ENCODE measurements at places on chromosomes 16 and 17. TPM values are rescaled to one million over a fixed set of nuclear protein-coding genes. Genes with fewer than 3 reads are reported as not detected.

DNA sequence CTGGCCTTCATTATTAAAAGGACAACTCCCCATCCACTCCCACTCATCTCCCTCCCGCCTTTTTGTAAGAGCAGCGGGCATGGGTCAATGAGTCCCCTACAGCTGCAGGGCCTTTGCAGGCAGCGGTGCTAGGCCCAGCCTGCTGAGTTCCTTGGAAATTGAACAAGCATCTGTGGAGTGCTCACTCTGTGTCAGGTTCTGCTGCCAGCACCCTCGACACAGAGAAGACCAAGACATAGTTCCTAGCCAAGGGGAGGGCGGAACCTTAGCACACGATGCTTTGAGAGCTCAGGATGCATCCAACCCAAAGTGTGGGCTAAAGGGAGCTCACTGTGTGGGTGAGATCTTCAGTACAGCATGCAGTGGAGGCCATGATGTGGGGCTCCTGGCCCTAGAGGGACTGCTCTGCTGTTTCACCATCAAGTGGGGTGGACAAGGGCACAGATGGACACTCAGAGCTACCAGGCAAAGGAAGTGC lies 27.6 kb downstream of the RMI2 start:
- no peak for DNase-seq
- H3K4me3 ChIP-seq = no peak overlapping the region
- H3K27ac ChIP-seq = no peak overlapping the region
- peaks cover 27% of the 10 kb centered on the region for H3K4me1 ChIP-seq

GRCh38 chr17:32445074-32445415 lies 735 bp downstream of the PSMD11 start:
- peak; percentile 51 for DNase-seq
- H3K27ac ChIP-seq = peak overlapping the region; percentile 97
- peak overlapping the region; percentile 96 for H3K4me3 ChIP-seq

- no peaks in the 10 kb centered on the region for H3K36me3 ChIP-seq
- H3K27ac ChIP-seq = no peak overlapping the region
- H3K4me1 ChIP-seq = no peaks in the 10 kb centered on the region
- no peak for DNase-seq
Observed at GRCh38 chr17:75503976-75504346, 11.4 kb downstream of the CASKIN2 start.

P2RX1 gene
- total RNA-seq = 1.6 TPM

BCAR1 gene
- 1.2 TPM for total RNA-seq

GTF3C1 gene
- 49.6 TPM for total RNA-seq

GRCh38 chr16:2422123-2422867 lies 7.0 kb upstream of the CCNF start:
- DNase-seq = no peak
- no peak overlapping the region for H3K27ac ChIP-seq
- peaks cover 5% of the 10 kb centered on the region for H3K4me1 ChIP-seq
- no peaks in the 10 kb centered on the region for H3K36me3 ChIP-seq

GRCh38 chr17:15888436-15888835 lies 56.5 kb upstream of the ADORA2B start:
- no peak for DNase-seq
- H3K4me3 ChIP-seq = no peak overlapping the region
- H3K4me1 ChIP-seq = peaks cover 34% of the 10 kb centered on the region
- no peaks in the 10 kb centered on the region for H3K27me3 ChIP-seq

DNA sequence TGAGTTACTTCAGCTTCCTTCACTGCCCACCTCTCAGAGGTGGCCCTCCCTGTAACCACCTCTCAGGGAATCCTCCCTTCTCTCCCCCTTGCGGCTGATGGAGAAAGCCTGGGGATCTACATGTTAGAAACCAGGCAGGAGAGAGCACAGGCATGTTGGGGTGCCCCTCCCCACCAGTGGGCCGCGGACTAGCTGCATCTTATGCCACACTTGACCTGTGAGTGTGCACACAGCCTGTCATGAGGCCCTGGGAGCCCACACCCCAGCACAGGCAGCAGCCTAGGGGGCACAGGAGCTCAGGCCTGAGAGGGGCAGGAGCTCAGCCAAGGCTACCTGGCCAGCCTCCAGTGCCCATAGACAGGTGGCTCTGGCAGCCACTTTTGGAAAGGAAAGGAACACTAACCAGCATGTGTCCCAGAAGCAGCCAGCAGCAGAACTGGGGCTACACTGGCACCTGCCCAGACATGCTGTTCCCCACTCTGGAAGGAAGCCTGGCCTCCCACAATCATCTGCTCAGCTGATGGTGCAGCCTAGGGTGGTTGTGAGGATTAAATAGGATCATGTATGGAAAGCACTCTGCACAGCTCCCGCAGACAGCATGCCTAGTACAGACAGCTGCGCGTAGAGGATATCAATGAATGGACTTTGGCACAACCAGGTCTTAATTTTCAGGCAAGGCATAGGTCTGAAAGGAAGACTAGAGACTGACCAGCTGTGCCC lies 60.5 kb downstream of the TMEM132E start:
- no peak overlapping the region for H3K27ac ChIP-seq
- no peaks in the 10 kb centered on the region for H3K4me1 ChIP-seq
- no peak overlapping the region for H3K4me3 ChIP-seq
- no peaks in the 10 kb centered on the region for H3K36me3 ChIP-seq

DNA sequence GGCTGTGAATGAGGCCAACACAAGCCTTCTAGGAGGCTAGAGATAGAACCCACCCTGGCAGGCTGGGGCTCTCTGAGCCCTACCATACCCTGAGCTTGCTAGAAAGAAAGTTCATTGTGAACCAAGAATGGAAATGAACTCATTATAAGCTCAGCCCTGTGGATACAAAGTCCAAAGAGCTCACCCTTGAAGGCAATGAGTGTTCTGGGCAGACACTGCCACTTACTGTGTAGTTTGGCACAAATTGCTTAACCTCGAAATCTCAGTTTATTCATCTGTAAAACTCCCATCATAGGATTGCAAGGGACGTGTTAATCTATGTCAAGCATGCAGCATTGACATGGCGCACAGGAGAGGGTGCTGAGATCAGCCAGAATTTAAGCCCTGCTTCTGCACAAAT lies 5.5 kb downstream of the KDM8 start:
- DNase-seq = no peak
- peaks cover 1% of the 10 kb centered on the region for H3K36me3 ChIP-seq
- no peaks in the 10 kb centered on the region for H3K27me3 ChIP-seq
- no peak overlapping the region for H3K4me3 ChIP-seq

OR1A1 gene
- not detected for total RNA-seq

GRCh38 chr16:78505544-78506366 lies 406.3 kb downstream of the WWOX start:
- no peak overlapping the region for H3K27ac ChIP-seq
- H3K4me1 ChIP-seq = no peaks in the 10 kb centered on the region
- no peaks in the 10 kb centered on the region for H3K36me3 ChIP-seq
- no peak overlapping the region for H3K4me3 ChIP-seq

KRT20 gene
- total RNA-seq = not detected

- H3K27me3 ChIP-seq = no peaks in the 10 kb centered on the region
- peaks cover 16% of the 10 kb centered on the region for H3K4me1 ChIP-seq
- no peak for DNase-seq
- peaks cover 3% of the 10 kb centered on the region for H3K36me3 ChIP-seq
- no peak overlapping the region for H3K27ac ChIP-seq
Observed at GRCh38 chr17:4849011-4849536, 15.9 kb downstream of the MINK1 start.

GRCh38 chr17:1216217-1217088 lies 36.7 kb upstream of the ABR start:
- no peak overlapping the region for H3K27ac ChIP-seq
- H3K4me1 ChIP-seq = no peaks in the 10 kb centered on the region
- DNase-seq = no peak
- H3K4me3 ChIP-seq = no peak overlapping the region

GRCh38 chr17:79808763-79809529 lies 12.1 kb upstream of the CBX8 start:
- peaks cover 66% of the 10 kb centered on the region for H3K27me3 ChIP-seq
- peaks cover 2% of the 10 kb centered on the region for H3K36me3 ChIP-seq
- H3K4me3 ChIP-seq = peak overlapping the region; percentile 77
- DNase-seq = no peak
- H3K27ac ChIP-seq = no peak overlapping the region

NACA2 gene
- not detected for total RNA-seq

DNA sequence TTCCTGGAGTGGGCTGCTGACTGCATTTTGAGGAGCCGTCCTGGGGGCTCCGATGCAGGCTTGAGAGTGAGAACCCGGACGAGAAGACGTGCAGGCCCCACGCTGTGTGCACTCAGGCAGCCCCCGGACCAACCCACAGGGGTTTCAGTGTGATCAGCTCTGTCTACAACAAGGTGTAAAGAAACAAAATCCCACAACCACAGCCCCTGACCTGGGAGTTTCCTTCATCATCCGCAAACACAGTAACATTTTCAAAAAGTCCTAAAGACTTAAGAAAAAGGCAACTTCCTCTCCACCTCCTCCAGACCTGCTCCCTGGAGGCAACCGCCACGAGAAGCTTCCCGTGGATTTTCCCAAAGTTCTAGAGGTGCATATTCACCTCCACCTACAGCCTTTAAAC lies 15.4 kb upstream of the MEAK7 start:
- H3K27me3 ChIP-seq = no peaks in the 10 kb centered on the region
- peak overlapping the region; percentile 79 for H3K27ac ChIP-seq
- peak overlapping the region; percentile 68 for H3K4me3 ChIP-seq

GRCh38 chr17:27986805-27987684 lies 55.4 kb upstream of the NLK start:
- H3K27ac ChIP-seq = no peak overlapping the region
- H3K27me3 ChIP-seq = peaks cover 32% of the 10 kb centered on the region
- DNase-seq = no peak
- no peaks in the 10 kb centered on the region for H3K36me3 ChIP-seq
- no peak overlapping the region for H3K4me3 ChIP-seq

DNA sequence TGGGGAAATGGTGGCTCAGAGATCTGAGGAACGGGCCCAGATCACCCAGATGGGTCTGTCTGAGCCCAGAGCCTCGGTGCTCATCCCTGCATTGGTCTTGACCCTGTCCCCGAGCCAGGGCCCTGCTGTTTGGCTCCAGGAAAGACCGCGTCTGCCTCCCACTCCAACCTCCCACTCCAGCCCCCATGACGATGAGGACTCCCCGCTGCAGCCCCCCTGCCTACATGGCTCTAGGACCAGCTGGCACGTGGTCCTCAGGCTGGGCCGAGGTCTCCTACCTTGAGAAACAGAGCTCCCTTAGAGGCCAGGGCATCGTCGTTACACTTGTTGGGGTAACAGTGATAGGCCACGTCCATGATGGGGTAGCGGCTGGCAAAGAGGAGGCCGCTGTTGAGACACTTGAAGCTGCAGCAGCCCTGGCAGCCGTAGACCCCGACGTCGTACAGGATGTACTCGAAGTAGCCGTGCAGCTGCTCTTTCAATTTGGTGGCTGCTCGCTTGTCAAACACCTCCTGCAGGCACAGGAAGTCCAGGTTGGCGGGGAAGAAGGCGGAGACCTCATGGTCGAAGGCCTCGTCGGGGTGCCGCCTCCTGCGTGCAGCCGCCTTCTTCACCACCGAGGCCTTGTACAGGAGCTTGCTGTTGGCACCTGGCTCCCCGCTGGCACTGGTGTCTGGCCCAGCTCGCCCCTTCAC lies 59.9 kb downstream of the PRMT7 start:
- DNase-seq = peak; percentile 34
- H3K27me3 ChIP-seq = peaks cover 26% of the 10 kb centered on the region
- no peaks in the 10 kb centered on the region for H3K36me3 ChIP-seq
- peaks cover 38% of the 10 kb centered on the region for H3K4me1 ChIP-seq
- peak overlapping the region; percentile 16 for H3K4me3 ChIP-seq

GRCh38 chr17:17579691-17580090 lies 11.8 kb downstream of the PEMT start:
- H3K4me1 ChIP-seq = no peaks in the 10 kb centered on the region
- no peaks in the 10 kb centered on the region for H3K27me3 ChIP-seq
- H3K36me3 ChIP-seq = no peaks in the 10 kb centered on the region
- no peak for DNase-seq

DNA sequence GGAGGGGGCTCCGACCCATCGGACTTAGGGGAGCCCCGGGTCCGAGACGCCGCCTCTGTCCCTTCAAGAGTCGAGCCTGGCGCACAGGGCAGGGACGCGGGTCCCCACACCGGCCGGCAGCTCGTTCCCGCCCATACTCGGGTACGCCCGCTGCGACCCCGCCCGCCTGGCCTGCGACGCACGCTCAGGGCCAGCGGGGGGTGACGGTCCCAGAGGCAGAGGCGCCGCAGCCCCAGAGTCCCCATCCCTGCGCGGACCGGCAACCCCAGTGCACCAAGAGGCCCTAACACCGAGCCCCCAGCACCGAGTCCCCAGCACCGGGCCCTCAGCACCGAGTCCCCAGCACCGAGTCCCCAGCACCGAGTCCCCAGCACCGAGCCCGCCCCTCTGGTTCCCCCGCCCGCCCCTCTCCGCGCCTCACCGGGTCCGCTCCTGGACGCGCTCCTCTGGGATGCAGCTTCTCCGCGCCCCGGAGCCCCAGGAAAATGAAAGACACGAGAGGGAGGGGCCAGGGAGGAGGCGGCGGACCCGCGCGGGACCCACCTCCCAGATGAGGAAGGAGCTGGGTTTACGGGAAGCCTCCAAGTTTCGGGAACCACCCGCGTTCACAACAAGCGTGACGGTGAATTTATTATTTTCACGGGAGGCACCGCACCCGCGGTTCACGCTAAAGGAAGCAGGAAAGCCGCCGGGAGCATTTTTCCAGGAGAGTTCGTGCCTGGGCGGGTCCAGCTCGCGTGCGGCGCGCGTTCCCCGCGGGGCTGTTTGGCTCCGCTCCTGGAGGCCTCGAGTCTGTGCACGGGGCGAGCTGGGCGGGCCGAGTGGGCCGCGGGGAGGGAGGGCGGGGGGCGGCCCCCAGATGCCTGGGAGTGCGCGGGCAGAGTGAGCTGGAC lies at the start of gene SECTM1:
Gene SECTM1 (minus strand): TSS at position 488 of the 893 bp plus-strand sequence. CDS start 6,526 bp downstream, outside the sequence.
- DNase-seq = peak; percentile 46
- peaks cover 37% of the 10 kb centered on the region for H3K4me1 ChIP-seq
- peak within 1 kb of the TSS; percentile 93 for H3K4me3 ChIP-seq
- H3K36me3 ChIP-seq = no peaks in the 10 kb centered on the region
- H3K27ac ChIP-seq = no peak within 1 kb of the TSS
- H3K27me3 ChIP-seq = peaks cover 10% of the 10 kb centered on the region

DNA sequence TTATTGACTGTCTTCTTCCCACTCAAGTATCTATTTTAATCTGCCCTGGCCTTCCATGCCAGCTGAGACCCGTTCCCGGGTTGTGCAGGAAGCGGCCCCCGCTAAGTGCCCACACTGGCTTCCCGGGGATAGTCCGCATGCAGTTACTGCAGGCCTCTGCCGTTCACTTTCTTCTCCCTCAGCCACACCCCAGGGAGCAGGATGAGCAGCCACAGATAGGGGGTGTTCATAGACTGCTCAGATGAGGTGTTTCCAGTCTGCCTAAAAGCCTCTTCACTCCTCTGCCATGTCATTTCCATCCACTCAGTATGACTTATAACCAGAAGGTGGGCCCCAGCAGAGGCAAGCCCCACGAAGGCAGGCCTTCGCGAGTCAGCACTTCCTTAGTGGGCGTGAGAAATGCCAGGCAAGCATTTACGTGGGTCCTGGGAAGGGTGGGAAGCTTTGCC lies 7.7 kb downstream of the MED9 start:
- H3K27me3 ChIP-seq = no peaks in the 10 kb centered on the region
- peak overlapping the region; percentile 63 for H3K4me3 ChIP-seq
- peaks cover 3% of the 10 kb centered on the region for H3K36me3 ChIP-seq
- DNase-seq = peak; percentile 76
- H3K27ac ChIP-seq = no peak overlapping the region

GRIN2A gene
- total RNA-seq = not detected
